Daoy (cell line): ENCODE measurements at places on chromosomes 3 and 15. TPM values are rescaled to one million over a fixed set of nuclear protein-coding genes. Genes with fewer than 3 reads are reported as not detected.
A peak's percentile ranks its signal among the peaks of the same experiment; 100 is the strongest.

GRCh38 chr15:27238209-27238608, 267.2 kb downstream of the GABRG3 start:
- no peak for DNase-seq

GRCh38 chr3:113288881-113289280, 77.5 kb downstream of the BOC start:
- no peak for DNase-seq

DNA sequence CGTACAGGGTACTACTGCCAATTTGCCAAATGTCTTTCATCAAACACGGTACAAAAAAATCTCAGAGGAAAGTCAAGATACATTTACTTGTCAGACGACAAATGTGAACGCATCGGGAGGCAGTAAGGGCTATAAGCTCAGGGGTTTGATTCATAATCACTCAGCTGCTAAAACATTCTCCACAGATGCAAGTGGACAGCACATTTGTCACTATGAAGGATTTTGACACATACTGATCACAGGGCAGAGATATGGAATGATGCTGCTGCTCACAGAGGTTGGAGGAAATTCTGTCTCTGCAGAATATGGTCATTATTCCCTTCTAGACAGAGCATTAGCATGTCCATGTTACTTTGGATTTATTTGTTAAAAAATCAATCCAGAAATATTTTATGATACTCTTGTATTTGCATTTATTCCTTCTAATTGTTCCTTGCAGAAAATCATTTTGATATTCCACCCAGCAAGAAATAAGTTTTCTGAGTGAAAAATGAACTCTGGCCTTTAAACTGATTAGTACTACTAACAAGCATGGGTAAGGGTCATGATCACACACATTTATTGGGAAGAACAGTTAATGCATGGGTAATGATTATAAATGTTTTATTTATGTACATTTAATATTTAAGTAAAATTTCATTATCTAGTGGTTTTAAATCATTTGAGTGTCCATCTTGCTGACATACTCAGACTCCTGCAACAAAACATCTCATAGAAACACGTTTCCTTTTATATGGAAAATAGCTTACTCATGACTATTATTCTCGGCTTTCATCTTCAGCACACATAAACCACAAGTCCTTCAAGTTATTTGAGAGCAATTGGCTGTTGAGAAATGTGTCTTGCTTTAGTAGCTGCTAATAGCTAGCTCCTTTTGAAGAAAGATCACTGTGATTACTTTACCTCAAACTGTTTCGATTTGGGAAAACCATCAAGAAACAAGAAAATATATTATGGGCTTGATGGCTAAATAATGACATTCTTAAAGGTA, 559.3 kb downstream of the MECOM start:
- peak; percentile 41 for DNase-seq

DNA sequence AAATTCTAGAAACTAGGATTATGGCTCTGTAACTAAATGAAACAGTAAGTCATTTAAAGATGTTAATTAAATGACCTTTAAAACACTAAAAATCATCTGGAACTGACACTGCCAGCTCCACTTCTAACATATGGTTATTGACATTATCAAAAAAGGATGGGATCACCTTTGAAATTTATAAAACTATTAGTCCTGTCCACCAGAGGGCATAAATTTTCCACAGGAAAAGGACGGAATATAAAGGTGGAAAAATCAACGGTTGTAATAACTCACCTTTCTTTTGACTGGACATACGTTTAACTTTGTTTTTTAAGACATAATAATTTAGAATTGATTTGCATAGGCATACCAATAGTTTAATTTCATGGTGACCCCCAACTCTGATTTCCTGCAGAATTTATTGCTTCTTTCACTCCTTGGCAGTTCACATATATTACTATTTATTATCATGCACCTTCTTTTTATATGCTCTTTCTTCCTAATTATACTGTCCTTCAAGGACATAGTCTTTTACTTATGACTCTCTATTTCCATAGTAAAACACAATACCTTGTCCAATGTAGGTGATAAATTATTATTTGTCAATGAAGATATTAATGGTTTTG, 345.7 kb downstream of the CADM2 start:
- DNase-seq = no peak

DNA sequence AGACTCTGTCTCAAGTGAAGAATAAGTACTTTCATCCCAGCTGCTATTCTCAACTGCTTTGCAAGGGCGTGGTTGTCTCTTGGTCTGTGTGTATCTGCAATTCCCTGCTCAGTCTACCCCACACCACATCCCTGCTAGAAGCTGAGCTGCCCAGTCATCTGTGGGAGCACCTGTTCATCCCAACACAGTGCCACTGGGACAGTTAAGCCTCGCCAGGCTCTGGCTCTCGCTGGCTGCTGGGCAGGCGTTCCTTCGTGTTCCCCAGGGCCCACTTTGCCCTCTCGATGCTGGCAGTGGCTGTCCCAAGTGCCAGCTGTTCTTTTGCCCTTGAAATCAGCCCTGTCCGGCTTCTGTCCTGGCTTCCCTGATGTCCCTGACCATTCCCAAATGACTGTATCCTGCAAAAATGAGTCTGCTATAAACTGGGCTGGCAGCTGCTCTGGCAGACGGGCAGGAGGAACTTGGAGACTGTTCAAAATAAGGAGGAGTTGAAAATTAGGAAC, 91.6 kb upstream of the KLHL25 start:
- no peak for DNase-seq

- peak; percentile 94 for DNase-seq
These were observed 110.6 kb upstream of the MEF2A start for GRCh38 chr15:99454941-99455788.

DNA sequence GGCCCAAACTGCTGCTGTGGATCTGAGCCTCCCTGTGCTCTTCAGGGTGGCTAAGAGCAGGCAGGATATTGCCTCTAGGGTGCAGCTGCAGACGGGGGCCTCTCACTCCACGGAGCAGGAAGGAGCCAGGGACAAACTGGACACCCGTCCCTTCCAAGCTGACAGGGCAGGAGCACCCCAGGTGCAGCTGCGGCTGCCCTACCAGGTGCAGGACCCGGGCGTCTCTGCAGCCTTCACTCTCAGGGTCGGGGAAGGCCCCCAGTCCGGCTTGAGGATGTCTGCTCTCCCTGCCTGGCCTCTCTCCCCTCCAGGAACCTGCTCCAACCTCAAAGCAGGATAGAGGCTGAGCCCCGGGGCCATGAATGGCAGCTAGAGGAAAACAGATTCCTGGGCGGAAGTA, 1554.9 kb upstream of the CADM2 start:
- DNase-seq = no peak

- DNase-seq = peak; percentile 84
These were observed 126.0 kb downstream of the FMN1 start for GRCh38 chr15:33068511-33068990.

- DNase-seq = no peak
These were observed 7.8 kb upstream of the TM2D3 start for GRCh38 chr15:101660005-101660404.

DNA sequence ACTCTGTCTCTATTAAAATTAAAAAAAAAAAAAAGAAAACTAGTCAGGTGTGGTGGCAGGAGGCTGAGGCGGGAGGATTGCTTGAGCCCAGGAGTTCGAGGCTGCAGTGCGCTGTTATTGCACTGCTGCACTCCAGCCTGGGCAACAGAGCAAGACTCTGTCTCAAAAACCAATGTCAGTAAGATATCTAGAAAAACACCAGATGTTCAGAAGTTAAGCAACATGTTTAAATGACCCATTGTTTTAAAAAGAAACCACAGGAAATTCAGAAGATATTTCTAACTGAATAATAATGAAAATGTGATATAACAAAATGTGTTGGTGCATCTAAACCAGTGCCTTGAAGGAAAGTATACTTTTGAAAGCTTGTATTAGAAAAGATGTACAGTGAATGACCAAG, 203.4 kb upstream of the CGNL1 start:
- DNase-seq = no peak

GRCh38 chr3:113103588-113103987, 107.8 kb upstream of the BOC start:
- no peak for DNase-seq

The GOLGA8S gene
- total RNA-seq = not detected in 2 replicates

The CKMT1B gene
- total RNA-seq = 3.4 and 6.5 TPM in 2 replicates

The GPR62 gene
- total RNA-seq = not detected in 2 replicates
